ENCODE measurements at places on chromosomes 5 and 9. TPM values are rescaled to one million over a fixed set of nuclear protein-coding genes. Genes with fewer than 3 reads are reported as not detected.
A peak's percentile ranks its signal among the peaks of the same experiment; 100 is the strongest.

The KIF12 gene
- not detected for total RNA-seq

GRCh38 chr5:91244380-91245073 lies 138.6 kb downstream of the ARRDC3 start:
- no peak overlapping the region for H3K4me3 ChIP-seq
- H3K27me3 ChIP-seq: no peaks in the 10 kb centered on the region
- H3K4me1 ChIP-seq: no peaks in the 10 kb centered on the region
- no peaks in the 10 kb centered on the region for H3K36me3 ChIP-seq
- no peak overlapping the region for H3K27ac ChIP-seq

DNA sequence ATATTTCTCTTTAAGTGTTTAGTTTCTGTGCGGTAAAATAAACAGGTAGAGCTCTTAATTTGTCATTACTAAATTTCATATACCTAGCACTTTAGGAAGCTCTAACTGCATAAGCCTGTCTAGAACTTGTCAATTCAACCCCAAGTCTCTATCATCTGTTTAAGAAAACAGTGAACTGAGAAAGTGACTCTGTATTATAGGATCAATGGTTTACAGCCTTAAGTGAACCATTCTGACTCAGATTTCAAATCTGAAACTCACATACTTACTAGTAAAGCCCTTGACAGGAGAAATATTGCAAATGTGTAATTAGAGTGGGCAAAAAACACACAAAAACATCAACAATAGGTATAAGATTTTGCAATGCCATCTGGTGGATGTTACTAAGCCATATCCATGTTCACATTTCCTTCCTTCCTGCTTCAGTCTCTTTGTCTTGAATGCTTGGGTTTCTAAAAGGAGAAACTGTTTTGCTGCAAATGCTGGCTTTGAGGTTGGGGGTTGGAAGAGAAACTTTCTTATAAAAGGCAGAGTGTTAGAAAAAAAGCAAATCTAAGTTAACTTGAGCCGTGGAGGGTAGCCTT lies 101.8 kb downstream of the DOCK8 start:
- H3K27ac ChIP-seq: no peak overlapping the region
- H3K4me1 ChIP-seq: no peaks in the 10 kb centered on the region
- no peak overlapping the region for H3K4me3 ChIP-seq
- DNase-seq: no peak
- no peaks in the 10 kb centered on the region for H3K27me3 ChIP-seq
- peaks cover 3% of the 10 kb centered on the region for H3K36me3 ChIP-seq

GRCh38 chr9:128420060-128420650 lies 502 bp upstream of the CERCAM start:
- peaks cover 36% of the 10 kb centered on the region for H3K27me3 ChIP-seq
- peaks cover 3% of the 10 kb centered on the region for H3K36me3 ChIP-seq
- peak overlapping the region; percentile 87 for H3K4me3 ChIP-seq
- peak; percentile 56 for DNase-seq
- peaks cover 12% of the 10 kb centered on the region for H3K4me1 ChIP-seq
- H3K27ac ChIP-seq: no peak overlapping the region

DNA sequence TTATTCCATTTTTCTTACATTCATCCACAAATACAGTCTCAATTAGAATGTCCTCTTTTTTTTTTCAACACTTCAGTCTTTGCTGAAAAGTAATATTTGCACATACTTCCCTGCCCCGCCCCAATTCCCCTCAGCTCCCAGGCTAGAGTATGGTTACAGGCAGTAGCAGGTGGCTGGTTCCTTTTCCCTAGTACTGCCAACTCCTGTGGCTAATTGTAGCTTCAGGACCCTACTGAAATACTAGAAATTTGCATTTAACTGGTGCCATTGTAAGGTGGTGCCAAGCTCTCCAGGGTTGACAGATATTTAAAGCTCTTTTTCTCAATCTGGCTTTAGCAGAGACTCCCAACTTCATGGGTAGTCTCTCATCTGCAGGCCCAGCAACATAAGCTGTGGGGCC lies 80.3 kb downstream of the FAM81B start:
- no peaks in the 10 kb centered on the region for H3K27me3 ChIP-seq
- H3K36me3 ChIP-seq: peaks cover 12% of the 10 kb centered on the region
- H3K27ac ChIP-seq: peak overlapping the region; percentile 70
- peaks cover 12% of the 10 kb centered on the region for H3K4me1 ChIP-seq
- DNase-seq: no peak
- H3K4me3 ChIP-seq: no peak overlapping the region

The BTNL3 gene
- not detected for total RNA-seq

DNA sequence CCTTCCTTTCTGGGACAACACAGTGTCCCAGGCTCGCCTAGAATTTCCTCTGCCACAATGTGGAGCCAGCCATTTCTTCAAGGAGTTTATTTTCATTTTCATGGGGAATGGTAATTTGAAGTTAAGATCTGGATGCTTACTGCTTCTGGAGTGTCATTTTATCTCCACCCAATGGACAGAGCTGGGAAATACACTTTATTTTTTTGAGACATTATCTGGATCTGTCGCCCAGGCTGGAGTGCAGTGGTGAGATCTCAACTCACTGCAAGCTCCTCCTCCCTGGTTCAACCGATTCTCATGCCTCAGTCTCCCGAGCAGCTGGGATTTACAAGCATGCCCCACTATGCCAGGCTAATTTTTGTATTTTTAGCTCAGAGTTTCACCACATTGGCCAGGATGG lies 12.7 kb upstream of the THG1L start:
- no peak for DNase-seq
- peak overlapping the region; percentile 71 for H3K4me3 ChIP-seq
- peak overlapping the region; percentile 80 for H3K27ac ChIP-seq
- peaks cover 18% of the 10 kb centered on the region for H3K4me1 ChIP-seq

DNA sequence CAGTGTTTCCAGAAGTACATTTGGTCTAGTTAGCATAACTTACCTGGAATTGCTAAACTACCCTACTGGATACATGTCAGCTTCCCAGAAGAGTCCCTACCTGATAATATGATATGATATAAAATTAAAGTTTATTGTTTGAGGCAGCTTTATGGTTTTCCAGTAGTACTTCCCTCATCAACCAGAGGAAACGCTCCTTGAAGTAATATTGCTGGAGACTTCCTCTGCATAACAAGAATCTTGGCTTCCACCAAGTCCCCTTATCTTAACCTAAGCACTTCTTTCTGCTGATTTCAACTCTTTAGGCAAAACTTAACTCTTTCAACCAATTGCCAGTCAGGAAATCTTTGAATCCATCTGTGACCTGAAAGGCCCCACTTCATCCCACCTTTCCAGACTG lies 214.3 kb upstream of the PTGER4 start:
- peaks cover 2% of the 10 kb centered on the region for H3K4me1 ChIP-seq
- no peak overlapping the region for H3K27ac ChIP-seq
- peaks cover 1% of the 10 kb centered on the region for H3K36me3 ChIP-seq
- H3K27me3 ChIP-seq: no peaks in the 10 kb centered on the region

- peaks cover 50% of the 10 kb centered on the region for H3K27me3 ChIP-seq
- DNase-seq: no peak
- H3K4me1 ChIP-seq: peaks cover 7% of the 10 kb centered on the region
- H3K27ac ChIP-seq: peak overlapping the region; percentile 72
Measured at GRCh38 chr9:19490269-19490668, 81.5 kb downstream of the ACER2 start.

DNA sequence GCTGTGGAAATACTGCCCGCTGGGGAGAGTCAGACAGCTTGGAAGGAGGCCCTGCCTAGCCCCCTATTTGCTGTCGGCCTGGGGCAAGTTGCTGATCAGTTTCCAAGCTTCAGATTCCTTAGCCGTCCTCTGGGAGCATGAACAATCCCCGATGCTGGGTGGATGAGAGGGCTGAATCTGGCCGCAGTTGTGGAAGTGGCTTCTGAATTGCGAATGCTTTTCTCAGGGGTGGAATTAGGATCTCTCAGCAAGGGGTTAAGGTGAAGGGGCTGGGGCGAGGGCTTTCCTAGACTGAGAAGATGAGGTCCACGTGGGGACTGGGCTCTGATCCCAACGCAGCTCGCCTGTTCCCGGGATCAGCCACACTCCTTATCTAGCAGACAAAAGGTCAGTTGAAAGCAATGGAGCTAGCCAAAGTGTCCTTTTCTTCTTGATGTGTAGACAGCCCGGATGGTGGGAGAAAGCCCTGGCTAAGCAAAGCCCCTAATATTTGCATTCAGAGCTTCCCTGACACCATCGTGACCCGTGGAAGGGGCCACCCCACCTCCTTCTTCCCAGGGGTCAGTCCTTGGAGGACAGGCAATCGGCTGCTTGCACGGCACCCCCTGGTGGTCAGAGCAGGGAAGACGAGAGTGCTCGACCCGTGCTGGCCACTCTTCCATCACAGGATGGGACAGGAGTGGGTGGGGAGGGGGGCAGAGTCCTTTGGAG lies 54.9 kb downstream of the COL15A1 start:
- peak overlapping the region; percentile 67 for H3K27ac ChIP-seq
- peaks cover 28% of the 10 kb centered on the region for H3K27me3 ChIP-seq
- H3K4me3 ChIP-seq: no peak overlapping the region

The TMEM167A gene
- 49.9 TPM for total RNA-seq

DNA sequence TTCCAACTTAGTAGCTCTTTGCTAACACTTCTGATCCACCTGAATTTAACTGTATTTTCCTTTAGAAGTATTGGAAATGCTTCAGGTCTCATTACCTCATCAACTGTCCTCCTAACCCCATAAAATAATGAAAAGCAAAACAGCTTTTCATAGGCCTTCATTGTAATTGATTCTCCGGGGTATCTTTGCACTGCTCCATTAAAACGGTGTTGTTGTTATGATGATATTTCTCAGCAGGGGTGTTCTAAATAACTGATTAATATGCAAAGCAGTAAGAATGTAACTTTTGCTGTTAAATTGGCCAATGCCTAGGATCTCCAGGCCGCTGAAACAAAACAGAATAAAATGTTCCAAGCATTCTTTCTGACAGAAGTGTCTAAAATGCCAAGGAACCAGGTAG lies 1983.2 kb downstream of the EFNA5 start:
- DNase-seq: no peak
- H3K4me3 ChIP-seq: no peak overlapping the region
- H3K27me3 ChIP-seq: no peaks in the 10 kb centered on the region
- H3K4me1 ChIP-seq: no peaks in the 10 kb centered on the region
- no peaks in the 10 kb centered on the region for H3K36me3 ChIP-seq

- peak overlapping the region; percentile 21 for H3K4me3 ChIP-seq
- peaks cover 9% of the 10 kb centered on the region for H3K36me3 ChIP-seq
- DNase-seq: no peak
- H3K27ac ChIP-seq: no peak overlapping the region
Measured at GRCh38 chr9:132319421-132320110, 35.2 kb downstream of the SETX start.

DNA sequence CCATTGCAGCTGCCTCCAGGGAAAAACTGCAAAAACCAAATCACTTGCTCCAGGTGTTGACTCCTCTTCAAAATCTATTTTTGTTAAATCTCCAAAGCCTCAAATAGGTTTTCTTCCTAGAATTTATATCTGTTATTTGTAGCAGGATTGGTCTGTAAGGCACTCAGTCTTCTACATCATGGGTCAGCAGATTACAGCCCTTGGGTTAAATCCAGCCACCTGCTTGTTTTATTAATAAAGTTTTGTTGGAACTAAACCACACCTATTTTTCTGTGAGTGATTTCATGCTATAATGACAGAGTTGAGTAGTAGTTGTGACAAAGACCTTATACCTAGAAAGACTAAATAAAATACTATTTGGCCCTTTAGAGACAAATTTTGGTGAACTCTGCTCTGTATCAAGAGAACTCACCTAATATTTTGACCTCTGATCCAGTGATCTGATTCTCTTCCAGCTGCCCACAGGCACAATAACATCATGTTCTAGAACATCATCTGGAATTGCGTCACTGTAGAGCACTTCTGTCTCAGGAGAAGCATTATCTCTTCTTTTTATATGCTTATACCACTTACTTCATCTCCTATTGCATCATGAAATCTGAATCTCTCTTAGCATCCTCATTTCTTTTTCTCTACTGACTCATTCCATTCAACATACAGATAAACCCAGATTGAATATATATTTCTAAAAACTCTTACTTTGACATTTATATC lies 130.1 kb downstream of the RPS23 start:
- H3K27ac ChIP-seq: no peak overlapping the region
- no peaks in the 10 kb centered on the region for H3K27me3 ChIP-seq
- H3K4me1 ChIP-seq: no peaks in the 10 kb centered on the region
- DNase-seq: no peak
- H3K36me3 ChIP-seq: peaks cover 5% of the 10 kb centered on the region

- H3K36me3 ChIP-seq: peaks cover 2% of the 10 kb centered on the region
- peak overlapping the region; percentile 92 for H3K4me3 ChIP-seq
- H3K4me1 ChIP-seq: peaks cover 49% of the 10 kb centered on the region
- H3K27me3 ChIP-seq: peaks cover 4% of the 10 kb centered on the region
- H3K27ac ChIP-seq: peak overlapping the region; percentile 96
Measured at GRCh38 chr5:181189363-181189961, 15.5 kb downstream of the TRIM7 start.

DNA sequence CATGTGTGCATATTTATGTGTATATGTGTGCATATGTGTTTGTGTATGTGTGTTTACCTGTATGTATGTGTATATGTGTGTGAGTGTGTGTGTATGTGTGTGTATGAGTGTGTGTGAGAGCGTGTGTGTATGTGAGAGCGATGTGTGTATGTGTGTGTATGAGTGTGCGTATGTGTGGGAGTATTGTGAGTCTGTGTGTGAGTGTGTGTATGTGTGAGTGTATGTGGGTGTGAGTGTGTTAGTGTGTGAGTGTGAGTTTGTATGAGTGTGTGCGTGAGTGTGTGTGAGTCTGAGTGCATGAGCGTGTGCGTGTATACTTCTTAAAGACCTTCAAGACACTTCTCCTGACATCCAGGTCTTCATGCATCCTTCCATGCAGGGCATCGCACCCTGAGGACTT lies 49.6 kb downstream of the CFAP77 start:
- H3K27ac ChIP-seq: no peak overlapping the region
- peaks cover 7% of the 10 kb centered on the region for H3K27me3 ChIP-seq
- no peak for DNase-seq
- H3K4me3 ChIP-seq: no peak overlapping the region
- peaks cover 4% of the 10 kb centered on the region for H3K4me1 ChIP-seq
- H3K36me3 ChIP-seq: no peaks in the 10 kb centered on the region

DNA sequence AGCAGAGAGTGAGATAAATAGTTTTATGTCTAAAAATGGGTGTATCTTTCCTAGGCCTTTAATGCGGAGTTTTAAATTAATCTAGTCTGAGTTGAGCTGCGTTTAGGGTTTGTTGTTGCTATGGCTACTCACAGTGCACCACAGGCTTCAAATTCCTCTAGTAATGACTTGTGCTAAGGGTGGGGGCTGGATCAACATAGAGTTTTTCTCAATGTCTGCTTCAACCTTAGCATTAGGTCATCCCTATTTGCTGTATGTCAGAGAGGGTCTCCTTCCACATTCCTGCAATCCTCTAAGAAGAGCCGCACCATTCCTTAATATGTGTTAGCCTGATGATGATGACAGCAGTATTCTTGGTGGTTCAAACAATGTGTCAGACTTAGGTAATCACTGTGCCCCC lies 465.6 kb upstream of the KIF2A start:
- H3K36me3 ChIP-seq: no peaks in the 10 kb centered on the region
- DNase-seq: no peak
- H3K4me3 ChIP-seq: no peak overlapping the region
- H3K27me3 ChIP-seq: peaks cover 5% of the 10 kb centered on the region

DNA sequence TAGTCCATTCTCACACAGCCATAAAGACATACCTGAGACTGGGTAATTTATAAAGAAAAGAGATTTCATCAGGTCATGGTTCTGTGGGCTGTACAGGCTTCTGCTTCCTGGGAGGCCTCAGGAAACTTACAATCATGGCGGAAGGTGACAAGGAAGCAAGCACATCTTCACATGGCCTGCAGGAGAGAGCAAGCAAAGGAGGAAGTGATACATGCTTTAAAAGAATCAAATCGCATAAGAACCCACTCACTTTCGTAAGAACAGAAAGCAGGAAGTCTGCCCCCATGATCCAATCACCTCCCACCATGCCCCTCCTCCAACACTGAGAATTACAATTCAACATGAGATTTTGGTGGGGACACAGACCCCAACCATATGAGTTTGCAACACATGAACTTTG lies 5.1 kb upstream of the FBXO38 start:
- no peak overlapping the region for H3K4me3 ChIP-seq
- no peak overlapping the region for H3K27ac ChIP-seq
- H3K4me1 ChIP-seq: peaks cover 20% of the 10 kb centered on the region
- no peak for DNase-seq
- H3K27me3 ChIP-seq: no peaks in the 10 kb centered on the region
